Activated T-cell treated with anti-CD3 and anti-CD28 coated beads, Interleukin-2, amount 50 U/mL, for 72 hours (primary cell): ENCODE measurements at places on chromosomes 13 and 19. TPM values are rescaled to one million over a fixed set of nuclear protein-coding genes. Genes with fewer than 3 reads are reported as not detected.

- no peak overlapping the region for H3K4me3 ChIP-seq
- no peaks in the 10 kb centered on the region for H3K27me3 ChIP-seq
- no peak for DNase-seq
- H3K27ac ChIP-seq = no peak overlapping the region
Measured at GRCh38 chr19:47663911-47664771, 49.1 kb upstream of the EHD2 start.

GRCh38 chr13:50887151-50887550 is 22.4 kb upstream of the RNASEH2B start:
- no peak for DNase-seq
- no peaks in the 10 kb centered on the region for H3K36me3 ChIP-seq

- H3K27me3 ChIP-seq = no peaks in the 10 kb centered on the region
- H3K4me1 ChIP-seq = peaks cover 26% of the 10 kb centered on the region
- peak overlapping the region; percentile 66 for H3K4me3 ChIP-seq
- H3K36me3 ChIP-seq = peaks cover 12% of the 10 kb centered on the region
- peak; percentile 55 for DNase-seq
- peak overlapping the region; percentile 93 for H3K27ac ChIP-seq
Measured at GRCh38 chr19:4059891-4060620, 6.6 kb downstream of the ZBTB7A start.

GRCh38 chr19:6221220-6221877 is 58.4 kb downstream of the MLLT1 start:
- no peaks in the 10 kb centered on the region for H3K4me1 ChIP-seq
- no peak overlapping the region for H3K4me3 ChIP-seq
- H3K27me3 ChIP-seq = no peaks in the 10 kb centered on the region
- H3K36me3 ChIP-seq = peaks cover 6% of the 10 kb centered on the region

DNA sequence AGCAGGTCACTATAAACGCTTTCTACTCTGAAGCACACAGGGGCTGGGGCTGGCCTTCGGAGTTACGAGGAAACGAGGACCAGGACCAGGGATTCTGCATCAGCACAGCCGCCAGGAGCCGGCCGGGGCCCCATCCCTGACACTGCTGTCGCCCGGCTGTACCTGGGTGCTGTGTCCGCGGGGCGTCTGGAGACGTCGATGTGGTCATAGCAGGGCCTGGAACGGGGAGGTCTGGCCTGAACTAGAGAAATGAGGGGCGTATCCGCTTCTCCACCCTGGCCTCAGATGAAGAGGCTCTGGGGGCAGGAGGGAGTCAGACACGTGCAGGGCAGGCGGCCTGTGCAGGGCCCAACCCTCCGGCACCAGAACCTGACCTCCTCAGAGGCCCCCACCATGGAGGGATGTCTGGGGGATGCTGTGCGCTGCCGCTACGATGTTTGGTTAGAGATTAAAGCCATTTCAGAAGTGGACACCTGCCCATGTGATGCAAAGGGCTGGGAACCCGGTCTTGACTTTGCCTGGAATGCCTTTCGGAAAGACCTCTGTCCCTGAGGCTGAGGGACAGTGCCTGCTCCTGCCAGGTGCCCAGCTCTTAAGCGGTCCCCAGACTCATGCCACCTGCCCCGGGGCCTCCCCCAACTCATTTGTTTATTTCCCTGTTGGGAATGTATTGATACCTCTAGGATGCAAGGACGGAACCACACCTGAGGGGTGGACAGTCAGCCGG is 21.4 kb downstream of the GAS6 start:
- H3K4me1 ChIP-seq = peaks cover 29% of the 10 kb centered on the region
- no peak overlapping the region for H3K27ac ChIP-seq
- no peak for DNase-seq
- no peak overlapping the region for H3K4me3 ChIP-seq
- H3K36me3 ChIP-seq = no peaks in the 10 kb centered on the region
- peaks cover 12% of the 10 kb centered on the region for H3K27me3 ChIP-seq

CD70 gene
- total RNA-seq = 31.5 TPM

GRCh38 chr19:30001301-30001700 is 59.3 kb downstream of the URI1 start:
- H3K27me3 ChIP-seq = no peaks in the 10 kb centered on the region
- H3K36me3 ChIP-seq = peaks cover 19% of the 10 kb centered on the region
- peaks cover 50% of the 10 kb centered on the region for H3K4me1 ChIP-seq
- no peak for DNase-seq
- H3K4me3 ChIP-seq = no peak overlapping the region

DNA sequence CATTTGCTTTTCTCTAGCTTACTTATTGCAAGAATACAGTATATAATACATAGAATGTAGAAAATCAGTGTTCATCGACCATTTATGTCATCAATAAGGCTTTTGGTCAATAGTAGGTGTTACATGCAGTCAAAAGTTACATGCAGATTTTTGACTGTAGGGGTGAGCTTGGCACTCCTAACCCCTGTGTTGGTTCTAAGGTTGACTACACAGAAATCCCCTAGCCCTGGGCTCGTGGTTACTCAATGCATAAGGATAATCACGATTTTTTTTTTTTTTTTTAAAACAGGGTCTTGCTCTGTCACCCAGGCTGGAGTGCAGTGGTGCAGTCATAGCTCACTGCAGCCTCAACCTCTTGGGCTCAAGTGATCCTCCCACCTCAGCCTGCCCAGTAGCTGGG is 4.0 kb upstream of the NWD1 start:
- H3K27ac ChIP-seq = no peak overlapping the region
- peak; percentile 8 for DNase-seq
- no peaks in the 10 kb centered on the region for H3K27me3 ChIP-seq
- no peak overlapping the region for H3K4me3 ChIP-seq

TM9SF2 gene
- total RNA-seq = 77.2 TPM

DNA sequence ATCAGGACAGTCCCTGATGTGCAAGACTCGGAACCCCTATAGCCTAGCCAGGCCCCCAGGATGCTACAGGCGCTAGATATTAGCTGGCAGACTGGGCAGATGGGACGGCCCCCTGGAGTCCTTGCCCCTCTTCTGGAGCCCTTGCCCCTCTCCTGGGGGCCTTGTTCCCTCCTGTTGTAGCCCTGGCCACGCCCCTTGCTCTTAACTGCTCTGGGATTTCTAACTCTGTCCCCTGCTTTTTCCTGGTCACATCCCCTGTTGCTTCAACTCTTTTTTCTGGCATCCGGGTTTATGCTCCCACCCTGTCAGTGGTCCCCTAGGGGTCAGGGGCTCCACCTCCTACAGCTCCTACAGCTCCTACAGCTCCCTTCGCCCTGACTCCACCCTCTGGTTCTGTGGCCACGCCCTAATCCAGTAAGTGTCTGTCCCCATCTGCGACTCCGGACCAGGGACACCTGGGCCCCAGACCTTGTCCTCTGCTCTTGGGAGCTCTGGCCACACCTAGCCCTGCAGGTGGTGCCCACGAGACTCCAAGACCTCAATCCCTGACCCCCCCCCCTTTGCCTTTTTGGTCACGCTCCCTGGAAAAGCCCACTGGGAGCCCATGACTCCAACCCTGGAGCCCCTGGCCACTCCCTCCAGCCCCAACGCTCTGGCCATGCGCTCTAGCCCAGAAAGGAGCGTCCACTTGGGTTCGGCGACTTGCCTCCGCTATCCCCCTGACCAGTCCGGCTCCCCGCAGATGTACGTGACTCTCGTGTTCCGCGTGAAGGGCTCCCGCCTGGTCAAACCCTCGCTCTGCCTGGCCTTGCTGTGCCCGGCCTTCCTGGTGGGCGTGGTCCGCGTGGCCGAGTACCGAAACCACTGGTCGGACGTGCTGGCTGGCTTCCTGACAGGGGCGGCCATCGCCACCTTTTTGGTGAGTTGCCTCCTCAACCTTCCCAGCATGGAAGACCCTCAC is 6.8 kb downstream of the PLPPR2 start:
- no peaks in the 10 kb centered on the region for H3K36me3 ChIP-seq
- no peak for DNase-seq
- no peak overlapping the region for H3K27ac ChIP-seq
- H3K4me1 ChIP-seq = no peaks in the 10 kb centered on the region

GRCh38 chr13:99723878-99724277 is 222.6 kb downstream of the TM9SF2 start:
- no peaks in the 10 kb centered on the region for H3K27me3 ChIP-seq
- no peak overlapping the region for H3K4me3 ChIP-seq
- DNase-seq = no peak
- no peaks in the 10 kb centered on the region for H3K36me3 ChIP-seq
- no peak overlapping the region for H3K27ac ChIP-seq

GRCh38 chr19:50667759-50668231 is 18.6 kb downstream of the C19orf81 start:
- H3K27me3 ChIP-seq = peaks cover 54% of the 10 kb centered on the region
- no peak overlapping the region for H3K4me3 ChIP-seq
- no peak overlapping the region for H3K27ac ChIP-seq
- no peak for DNase-seq
- no peaks in the 10 kb centered on the region for H3K36me3 ChIP-seq
